Activated T-cell treated with anti-CD3 and anti-CD28 coated beads, Interleukin-2, amount 50 U/mL, for 72 hours (primary cell): ENCODE measurements at places on chromosomes 12 and 14. TPM values are rescaled to one million over a fixed set of nuclear protein-coding genes. Genes with fewer than 3 reads are reported as not detected.

DNA sequence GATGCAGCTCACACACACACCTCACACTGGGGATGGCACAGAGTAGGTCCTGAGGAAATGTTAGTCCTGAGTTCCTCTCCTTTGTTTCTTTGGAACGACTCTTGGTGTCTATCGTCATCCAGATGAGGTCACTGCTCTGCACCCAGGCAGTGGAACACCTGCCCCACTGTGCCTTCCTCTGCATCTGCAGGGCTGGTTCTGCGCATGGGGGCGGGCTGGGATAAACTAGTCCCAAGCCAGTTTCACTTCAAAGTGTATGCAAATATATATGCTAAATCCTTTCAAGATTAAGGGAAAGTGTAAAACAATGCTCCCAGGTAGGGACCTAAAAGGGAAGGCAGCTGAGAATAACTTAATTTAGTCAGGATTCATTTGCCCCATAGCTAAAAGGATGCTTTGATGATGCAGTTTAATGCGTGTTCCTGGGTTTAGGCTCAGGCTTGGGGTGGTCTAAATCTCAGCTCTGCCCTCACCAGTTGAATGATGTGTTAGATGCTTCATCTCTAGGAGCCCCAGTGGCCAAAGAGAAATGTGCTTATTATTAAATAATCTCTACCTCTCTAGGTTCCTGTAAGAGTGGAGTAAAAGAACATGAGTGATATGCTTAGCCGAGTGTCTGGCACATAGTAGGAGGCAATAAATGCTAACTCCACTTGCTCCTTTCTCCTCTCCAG lies 47.1 kb upstream of the OVCH1 start:
- no peak for DNase-seq
- no peak overlapping the region for H3K4me3 ChIP-seq
- peaks cover 19% of the 10 kb centered on the region for H3K27me3 ChIP-seq

GRCh38 chr12:45184147-45184963 lies 31.5 kb upstream of the ANO6 start:
- no peaks in the 10 kb centered on the region for H3K27me3 ChIP-seq
- no peak for DNase-seq
- no peaks in the 10 kb centered on the region for H3K4me1 ChIP-seq
- no peak overlapping the region for H3K4me3 ChIP-seq

DCAF5 gene
- total RNA-seq: 53.5 TPM

- H3K4me3 ChIP-seq: peak overlapping the region; percentile 70
- H3K36me3 ChIP-seq: peaks cover 4% of the 10 kb centered on the region
- no peaks in the 10 kb centered on the region for H3K27me3 ChIP-seq
- peaks cover 78% of the 10 kb centered on the region for H3K4me1 ChIP-seq
Observed at GRCh38 chr12:14403711-14404196, 38.3 kb downstream of the ATF7IP start.

DNA sequence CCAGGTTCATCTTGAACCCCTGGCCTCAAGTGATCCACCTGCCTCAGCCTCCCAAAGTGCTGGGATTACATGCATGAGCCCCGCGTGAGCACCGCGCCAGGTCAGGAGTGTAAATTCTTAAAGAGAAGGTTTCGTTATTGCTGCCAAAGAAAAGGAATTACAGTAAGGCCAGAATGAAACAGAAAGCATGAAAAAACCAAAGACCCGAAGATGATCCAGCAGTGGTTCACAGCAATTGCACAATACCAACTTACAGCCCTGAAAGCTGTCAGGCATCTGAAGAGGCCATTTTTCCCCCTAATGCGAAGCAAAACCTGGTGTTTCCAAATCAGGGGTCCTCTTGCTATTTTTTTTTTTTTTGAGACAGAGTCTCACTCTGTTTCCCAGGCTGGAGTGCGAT lies 10.3 kb downstream of the RBM23 start:
- peaks cover 42% of the 10 kb centered on the region for H3K36me3 ChIP-seq
- peaks cover 25% of the 10 kb centered on the region for H3K4me1 ChIP-seq
- no peak overlapping the region for H3K27ac ChIP-seq

DNA sequence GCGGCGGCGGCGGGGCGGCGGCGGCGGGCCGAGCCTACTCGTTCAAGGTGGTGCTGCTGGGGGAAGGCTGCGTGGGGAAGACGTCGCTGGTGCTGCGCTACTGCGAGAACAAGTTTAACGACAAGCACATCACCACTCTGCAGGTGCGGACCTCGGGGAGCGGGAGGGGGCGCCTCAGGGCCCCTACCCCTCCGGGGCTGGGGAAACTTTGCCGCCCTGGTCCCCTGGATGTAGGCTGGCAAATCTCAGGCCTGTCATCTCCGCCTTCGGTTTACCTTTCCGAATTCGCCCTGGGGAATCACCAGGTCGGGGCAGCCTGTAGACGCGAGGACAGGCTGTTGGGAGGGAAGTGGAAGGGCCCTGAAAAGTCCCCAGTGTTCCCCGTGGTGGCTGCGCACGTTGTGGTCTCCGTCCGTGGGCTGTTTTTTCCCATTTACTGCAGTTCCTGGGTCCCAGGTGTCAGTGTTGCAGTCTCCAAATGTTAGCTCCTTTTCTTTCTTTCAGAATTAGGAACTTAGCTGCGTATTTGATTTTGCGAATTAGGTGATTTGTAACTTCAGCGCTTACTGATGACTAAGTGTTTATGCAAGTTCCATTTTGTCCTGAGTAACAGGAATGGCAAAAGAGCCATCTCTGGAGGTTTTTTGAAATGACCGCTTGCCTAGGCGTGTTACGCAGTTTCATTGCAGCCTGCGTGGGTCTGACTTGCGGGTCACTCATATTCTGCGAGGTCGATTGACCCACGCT lies 656 bp downstream of the RAB21 start:
- H3K27me3 ChIP-seq: peaks cover 14% of the 10 kb centered on the region
- H3K4me3 ChIP-seq: peak overlapping the region; percentile 89
- peak; percentile 65 for DNase-seq

- DNase-seq: no peak
- H3K4me1 ChIP-seq: no peaks in the 10 kb centered on the region
- no peaks in the 10 kb centered on the region for H3K27me3 ChIP-seq
- H3K36me3 ChIP-seq: no peaks in the 10 kb centered on the region
- no peak overlapping the region for H3K4me3 ChIP-seq
Observed at GRCh38 chr12:81270385-81270784, 192.5 kb downstream of the ACSS3 start.

TAS2R30 gene
- 2.3 TPM for total RNA-seq

BDKRB2 gene
- not detected for total RNA-seq

DNA sequence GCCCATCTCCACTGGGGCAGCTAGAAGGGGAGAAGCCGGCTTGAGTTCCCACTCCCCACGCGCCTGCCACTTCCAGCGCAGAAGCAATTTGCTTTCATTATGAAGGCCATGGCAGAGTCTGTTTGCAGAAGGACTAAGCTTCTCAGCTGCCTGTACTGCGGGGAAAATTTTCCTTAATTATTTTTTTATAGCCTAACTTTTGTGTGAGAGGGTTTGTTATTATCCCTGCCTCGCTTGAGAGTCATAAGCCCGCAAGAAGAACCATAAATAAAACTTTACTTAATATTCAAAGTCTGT lies 56.0 kb upstream of the DLK1 start:
- H3K27me3 ChIP-seq: peaks cover 39% of the 10 kb centered on the region
- H3K36me3 ChIP-seq: no peaks in the 10 kb centered on the region
- H3K4me1 ChIP-seq: peaks cover 9% of the 10 kb centered on the region
- no peak overlapping the region for H3K4me3 ChIP-seq
- no peak overlapping the region for H3K27ac ChIP-seq

RIMBP2 gene
- not detected for total RNA-seq
